ENCODE measurements at places on chromosomes 2 and 18.

- no peak for DNase-seq
These were observed 74.3 kb downstream of the BIN1 start for GRCh38 chr2:127032621-127033020.

GRCh38 chr2:233323851-233324250, 16.2 kb downstream of the SAG start:
- DNase-seq = no peak

GRCh38 chr2:147030966-147031720, 813.7 kb upstream of the ACVR2A start:
- DNase-seq = peak; percentile 50

- DNase-seq = no peak
These were observed 26.6 kb downstream of the CDKL4 start for GRCh38 chr2:39217192-39217550.

DNA sequence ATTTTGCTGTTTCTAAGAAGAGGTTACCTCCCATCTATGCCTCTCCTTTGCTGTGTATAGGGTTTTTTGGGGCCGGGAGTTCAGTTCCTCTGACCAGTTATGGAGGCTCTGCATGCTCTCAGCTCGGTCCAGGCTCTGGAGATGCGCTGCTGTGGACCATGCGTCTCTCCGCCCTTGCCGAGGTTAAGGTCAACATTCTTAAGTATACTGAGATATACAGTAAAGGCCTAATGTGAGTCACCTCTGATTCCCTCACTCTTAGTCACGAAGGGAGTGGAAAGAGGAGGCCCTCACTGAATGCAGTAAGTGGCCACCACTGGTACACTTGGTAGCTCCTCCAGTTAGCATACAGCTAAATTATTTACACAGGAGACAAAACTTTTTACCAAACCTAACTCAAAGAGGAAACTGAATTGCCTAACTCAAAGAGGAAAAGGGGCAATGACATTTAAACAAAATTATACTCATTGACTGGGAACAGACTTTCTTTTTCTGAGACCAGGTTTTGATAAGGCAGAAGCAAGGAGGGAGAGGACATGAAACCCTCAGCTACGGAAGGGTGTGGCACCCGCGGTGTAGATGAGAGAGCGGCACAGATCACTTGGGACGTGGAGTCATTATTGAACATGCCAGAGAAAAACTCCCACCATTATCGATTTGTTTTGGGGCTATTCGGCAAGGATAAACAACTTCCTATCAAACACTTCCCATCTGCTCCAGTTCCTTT, 98.7 kb downstream of the COPS8 start:
- DNase-seq = peak; percentile 62

GRCh38 chr18:68447286-68447685, 267.6 kb downstream of the TMX3 start:
- no peak for DNase-seq

DNA sequence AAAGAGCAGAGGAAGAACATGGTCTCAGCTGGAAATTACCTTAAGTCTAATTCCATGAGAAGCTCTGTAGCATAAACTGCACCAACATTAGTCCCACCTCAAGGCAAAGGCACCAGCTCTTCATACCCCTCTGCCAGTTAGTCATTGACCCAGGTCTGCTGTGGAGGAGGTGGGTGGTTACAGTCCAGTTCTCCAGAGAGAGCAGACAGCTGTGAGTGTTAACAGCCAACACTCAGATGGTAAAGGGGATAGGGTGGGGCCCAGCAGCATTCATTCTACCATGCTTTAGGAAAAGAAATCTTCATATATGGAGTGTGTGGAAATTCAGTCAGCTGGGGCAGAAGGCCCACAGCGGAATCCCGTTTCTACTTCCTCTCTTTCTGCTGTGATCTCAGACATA, 159.7 kb upstream of the FBXO11 start:
- DNase-seq = no peak

DNA sequence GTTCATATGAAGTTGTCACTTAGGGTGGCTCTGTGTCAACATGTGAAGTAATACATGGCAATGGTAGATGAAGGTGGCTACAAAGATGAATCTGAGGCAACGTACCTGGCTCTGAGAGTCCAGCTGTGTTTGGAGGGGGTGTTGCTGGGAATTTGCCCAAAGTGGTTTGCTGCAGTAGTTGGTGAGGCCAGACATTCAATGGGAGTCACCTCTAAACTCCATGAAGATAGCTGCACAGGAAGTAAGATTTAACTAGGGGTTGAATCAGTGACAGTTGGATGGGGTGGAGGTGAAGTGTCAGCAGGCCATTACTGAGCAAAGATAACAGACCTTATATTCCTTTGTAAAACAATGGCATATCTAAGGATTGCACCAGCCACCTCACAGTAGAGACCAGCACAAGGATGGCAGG, 71.8 kb downstream of the NUP35 start:
- no peak for DNase-seq

GRCh38 chr2:186093174-186093573, 354.6 kb downstream of the FSIP2 start:
- DNase-seq = no peak

DNA sequence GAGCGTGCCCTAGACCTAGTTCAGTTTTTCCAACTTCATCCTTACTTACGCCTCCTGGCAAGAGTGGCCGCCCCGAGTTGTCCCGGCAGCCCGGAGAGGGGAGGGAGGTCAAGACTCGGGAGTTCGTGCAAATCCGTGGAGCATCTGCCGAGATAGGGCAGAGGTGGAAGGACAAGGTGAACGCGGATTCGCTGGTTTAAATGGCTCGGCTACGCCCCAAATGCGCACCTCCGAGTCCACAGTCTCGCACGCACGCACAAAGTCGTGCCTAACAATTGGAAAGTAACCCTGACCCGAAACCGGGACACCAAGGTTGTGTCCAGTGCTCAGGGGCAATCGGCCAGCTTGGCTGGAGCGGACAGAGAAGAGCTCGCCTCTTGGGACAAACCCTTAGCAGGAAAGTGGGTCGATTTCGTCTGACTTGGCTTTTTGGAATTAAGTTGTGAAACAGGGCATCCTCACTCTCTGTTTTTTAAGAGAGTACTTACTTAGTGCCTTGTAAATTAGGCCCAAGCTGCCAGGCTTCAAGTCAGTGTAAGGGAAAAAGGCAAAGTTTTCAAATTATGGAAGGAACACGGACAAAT, 726 bp upstream of the SS18 start:
- peak; percentile 61 for DNase-seq
